ENCODE measurements at places on chromosomes 1 and 21. TPM values are rescaled to one million over a fixed set of nuclear protein-coding genes. Genes with fewer than 3 reads are reported as not detected.

PDC gene
- total RNA-seq: not detected

ARMH1 gene
- 1.7 TPM for total RNA-seq

PTGFR gene
- total RNA-seq: 2.1 TPM

MAD2L2 gene
- 16.3 TPM for total RNA-seq

- DNase-seq: no peak
These were observed 2.1 kb upstream of the A3GALT2 start for GRCh38 chr1:33322870-33323585.

GRCh38 chr1:111864862-111865261 is 109.2 kb downstream of the DDX20 start:
- no peak for DNase-seq

DNA sequence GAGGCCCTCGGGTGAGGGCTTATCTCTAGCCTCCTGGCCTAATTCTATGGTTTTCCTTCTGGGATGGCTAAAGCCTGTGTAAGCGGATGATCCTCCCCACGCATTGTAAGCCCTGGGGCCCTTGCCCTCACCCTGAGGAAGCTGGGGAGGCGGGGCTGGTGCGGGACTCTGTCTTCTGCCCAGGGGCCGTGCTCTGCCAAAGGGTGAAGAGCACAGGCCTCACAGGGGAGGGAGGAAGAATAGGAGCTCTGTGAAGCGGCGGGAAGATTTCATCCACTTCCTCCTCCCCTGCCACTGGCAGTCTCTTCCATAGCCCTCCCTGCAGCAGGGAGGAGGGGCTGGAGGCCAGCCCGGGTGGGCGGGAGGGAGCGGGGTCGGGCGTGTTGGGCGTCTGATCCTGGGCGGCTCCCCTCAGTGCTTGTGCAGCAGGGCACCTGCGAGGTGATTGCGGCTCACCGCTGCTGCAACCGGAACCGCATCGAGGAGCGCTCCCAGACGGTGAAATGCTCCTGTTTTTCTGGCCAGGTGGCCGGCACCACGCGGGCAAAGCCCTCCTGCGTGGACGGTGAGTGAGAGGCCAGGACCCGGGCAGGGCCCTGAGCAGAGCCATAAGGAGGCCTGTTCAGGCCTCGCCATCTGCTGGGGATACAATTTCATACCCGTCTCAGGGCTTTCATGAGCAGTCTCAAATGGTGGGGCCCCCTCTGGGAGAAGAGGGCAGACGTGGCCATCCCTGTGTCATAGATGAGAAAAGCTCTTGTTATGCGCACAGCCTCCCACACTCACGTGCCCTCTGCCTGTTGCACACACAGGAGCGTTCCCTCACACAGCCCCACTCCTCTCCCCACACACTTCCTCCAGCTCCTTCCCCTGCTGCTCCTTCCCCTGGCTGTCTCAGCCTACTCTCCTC is 7.7 kb upstream of the PPM1J start:
- no peak for DNase-seq

Data from mucosa of descending colon (tissue), 3 donors.